ENCODE measurements at places on chromosomes 6 and 20. TPM values are rescaled to one million over a fixed set of nuclear protein-coding genes. Genes with fewer than 3 reads are reported as not detected.

DNA sequence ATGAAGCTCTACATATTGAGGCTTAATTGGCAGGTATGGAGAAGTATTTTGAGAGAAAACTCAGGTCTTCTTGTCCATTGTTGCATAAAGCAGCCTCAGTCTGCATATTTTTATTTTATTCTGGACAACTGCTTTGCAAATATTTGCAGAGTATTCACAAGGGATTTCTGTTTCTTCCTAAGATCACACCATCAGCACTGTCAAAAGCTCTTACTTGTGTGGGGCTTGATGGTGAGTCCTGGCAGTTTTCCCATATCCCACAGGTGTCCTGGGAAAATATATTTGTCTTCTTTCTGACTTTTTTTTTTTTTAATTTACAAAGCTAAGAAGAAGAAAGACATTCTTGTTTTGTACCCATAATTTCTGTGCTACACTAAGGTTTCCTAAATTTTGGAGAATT is 16.9 kb upstream of the MLIP start:
- H3K4me3 ChIP-seq: no peak overlapping the region
- H3K27ac ChIP-seq: no peak overlapping the region

DNA sequence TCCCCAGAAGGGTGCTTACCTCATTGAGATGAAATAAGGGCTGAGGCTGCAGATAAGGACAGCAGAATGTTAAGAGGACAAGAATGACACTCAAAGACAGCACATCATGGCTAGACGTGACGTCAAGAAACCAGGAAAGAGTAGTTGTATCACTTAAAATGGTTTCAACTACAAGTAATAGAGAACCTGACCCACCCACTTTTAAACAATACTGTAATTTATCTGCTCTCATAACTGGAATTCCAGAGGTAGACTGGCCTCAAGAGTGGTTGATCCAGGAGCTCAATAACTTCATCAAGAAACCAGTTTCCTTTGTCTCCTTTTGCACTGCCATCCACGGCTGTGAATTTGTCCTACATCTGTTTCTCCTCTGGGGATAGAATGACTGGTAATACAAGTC is 187.1 kb downstream of the EYA4 start:
- DNase-seq: no peak
- H3K4me1 ChIP-seq: no peaks in the 10 kb centered on the region

- H3K36me3 ChIP-seq: no peaks in the 10 kb centered on the region
- no peak overlapping the region for H3K4me3 ChIP-seq
- H3K27me3 ChIP-seq: no peaks in the 10 kb centered on the region
These were observed 72.0 kb downstream of the PREP start for GRCh38 chr6:105330913-105331312.

CRISP3 gene
- total RNA-seq: 0.12 TPM

- H3K27ac ChIP-seq: no peak overlapping the region
- H3K4me1 ChIP-seq: no peaks in the 10 kb centered on the region
- no peak overlapping the region for H3K4me3 ChIP-seq
- H3K36me3 ChIP-seq: no peaks in the 10 kb centered on the region
- no peaks in the 10 kb centered on the region for H3K27me3 ChIP-seq
- no peak for DNase-seq
These were observed 27.9 kb downstream of the PLEKHG1 start for GRCh38 chr6:150627585-150628025.

DNMT3B gene
- 22.0 TPM for total RNA-seq

- H3K4me1 ChIP-seq: no peaks in the 10 kb centered on the region
- H3K4me3 ChIP-seq: no peak overlapping the region
- H3K27me3 ChIP-seq: no peaks in the 10 kb centered on the region
These were observed 1029.5 kb upstream of the GJE1 start for GRCh38 chr6:141103246-141103645.

MAP1LC3A gene
- total RNA-seq: 104 TPM

DNA sequence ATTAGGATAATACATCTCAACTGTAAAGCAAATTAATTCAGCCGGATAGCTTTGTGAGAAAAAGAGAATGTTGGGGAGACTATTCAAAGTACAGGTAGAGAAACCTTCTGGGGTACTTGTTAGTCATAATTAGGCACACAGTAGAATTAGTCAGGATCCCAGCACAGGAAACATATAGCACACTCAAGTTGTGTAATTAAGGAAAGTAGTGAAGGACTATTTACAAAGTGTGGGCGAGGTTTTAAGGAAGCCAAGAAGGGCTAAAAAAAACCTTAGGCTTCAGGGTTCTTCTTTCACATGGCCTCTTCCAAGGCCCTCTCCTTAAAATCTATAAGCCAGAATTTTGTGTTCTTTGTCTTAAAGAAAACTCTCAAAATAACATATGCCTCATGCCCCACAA is 126.7 kb downstream of the RTN4IP1 start:
- DNase-seq: no peak
- no peaks in the 10 kb centered on the region for H3K4me1 ChIP-seq
- no peak overlapping the region for H3K4me3 ChIP-seq
- no peaks in the 10 kb centered on the region for H3K36me3 ChIP-seq

EDN1 gene
- total RNA-seq: 12.8 TPM

GRCh38 chr20:38128691-38129090 is 36.4 kb downstream of the TGM2 start:
- H3K4me3 ChIP-seq: no peak overlapping the region
- H3K27me3 ChIP-seq: no peaks in the 10 kb centered on the region
- DNase-seq: no peak
- no peaks in the 10 kb centered on the region for H3K36me3 ChIP-seq
- H3K4me1 ChIP-seq: peaks cover 13% of the 10 kb centered on the region
- no peak overlapping the region for H3K27ac ChIP-seq

TFEB gene
- total RNA-seq: 5.2 TPM

GRCh38 chr6:56346958-56347357 is 99.6 kb upstream of the COL21A1 start:
- no peaks in the 10 kb centered on the region for H3K27me3 ChIP-seq
- no peak overlapping the region for H3K4me3 ChIP-seq
- H3K27ac ChIP-seq: no peak overlapping the region
- H3K36me3 ChIP-seq: no peaks in the 10 kb centered on the region

SNAI1 gene
- total RNA-seq: 7.6 TPM

HCRTR2 gene
- 0.39 TPM for total RNA-seq

DNA sequence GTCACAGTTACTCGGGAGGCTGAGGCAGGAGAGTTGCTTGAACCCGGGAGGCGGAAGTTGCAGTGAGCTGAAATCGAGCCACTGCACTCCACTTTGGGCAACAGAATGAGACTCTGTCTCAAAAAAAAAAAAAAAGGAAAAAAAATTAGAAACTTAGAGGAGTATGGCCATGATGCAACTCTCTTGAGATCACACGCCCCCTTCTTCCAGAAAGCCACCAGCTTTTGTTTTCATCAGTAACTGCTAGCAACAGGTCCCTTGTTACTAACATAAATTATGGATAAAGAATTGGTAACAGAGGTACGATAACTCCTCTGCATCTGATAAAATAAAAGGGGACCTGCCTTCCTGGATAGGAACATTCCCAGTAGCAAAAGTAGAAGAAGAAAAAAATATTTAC is 308.2 kb downstream of the CD83 start:
- H3K36me3 ChIP-seq: no peaks in the 10 kb centered on the region
- no peaks in the 10 kb centered on the region for H3K27me3 ChIP-seq
- no peak overlapping the region for H3K4me3 ChIP-seq
- no peak for DNase-seq
- H3K27ac ChIP-seq: no peak overlapping the region

DNA sequence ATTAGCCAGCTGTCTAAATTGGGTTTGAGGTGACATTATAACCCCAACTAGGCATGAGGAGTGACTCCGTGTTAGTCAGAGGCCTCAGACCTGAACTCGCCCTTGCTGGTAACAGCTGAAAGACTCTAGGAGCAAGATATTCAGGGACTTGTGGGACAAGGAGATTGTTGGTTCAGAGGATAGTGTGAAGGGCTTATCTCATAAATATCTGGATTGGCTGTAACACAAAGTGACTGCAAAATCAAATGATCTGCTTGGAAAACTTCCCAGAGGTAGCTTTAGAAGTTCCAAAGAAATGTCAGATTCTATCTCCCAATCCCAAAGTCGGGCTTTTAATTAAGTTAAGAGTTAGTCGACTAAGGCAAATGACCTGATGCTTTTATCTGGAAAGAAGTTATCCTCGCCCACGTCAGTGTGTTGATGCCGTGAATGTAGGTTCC is 72.4 kb downstream of the TULP4 start:
- H3K4me1 ChIP-seq: no peaks in the 10 kb centered on the region
- no peak overlapping the region for H3K27ac ChIP-seq
- no peak overlapping the region for H3K4me3 ChIP-seq

ADGRF5 gene
- total RNA-seq: 8.8 TPM

UBE2C gene
- total RNA-seq: 21.4 TPM

DNA sequence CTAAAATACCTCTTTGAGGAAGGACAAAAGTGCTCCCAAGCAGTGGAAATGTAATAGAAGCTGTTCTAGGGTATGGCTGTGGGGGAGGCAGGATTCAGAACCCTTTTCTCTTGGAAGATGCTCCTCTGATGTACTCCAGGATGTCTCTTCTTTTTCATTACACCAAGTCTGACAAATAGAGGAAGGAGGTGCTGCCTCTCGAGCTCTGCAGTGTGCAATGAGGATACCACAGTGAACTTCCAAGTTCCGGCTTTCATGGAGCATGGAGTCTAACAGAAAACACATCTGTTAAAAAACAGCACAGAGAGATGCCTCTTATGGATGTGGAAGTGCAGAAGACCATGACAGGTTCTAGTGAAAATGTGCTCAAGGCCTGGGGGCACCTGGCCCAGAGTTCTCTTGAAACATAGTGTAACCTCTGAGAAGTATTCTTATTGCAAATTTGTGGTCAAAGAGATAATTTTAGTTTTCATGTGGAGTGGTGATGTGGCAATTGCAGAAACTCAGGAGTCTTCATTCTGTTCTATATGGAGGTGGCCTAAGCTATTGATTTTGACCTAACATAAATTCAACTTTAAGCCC is 362.0 kb upstream of the CITED2 start:
- no peaks in the 10 kb centered on the region for H3K4me1 ChIP-seq
- H3K36me3 ChIP-seq: no peaks in the 10 kb centered on the region
- no peak for DNase-seq
- H3K4me3 ChIP-seq: no peak overlapping the region

DNA sequence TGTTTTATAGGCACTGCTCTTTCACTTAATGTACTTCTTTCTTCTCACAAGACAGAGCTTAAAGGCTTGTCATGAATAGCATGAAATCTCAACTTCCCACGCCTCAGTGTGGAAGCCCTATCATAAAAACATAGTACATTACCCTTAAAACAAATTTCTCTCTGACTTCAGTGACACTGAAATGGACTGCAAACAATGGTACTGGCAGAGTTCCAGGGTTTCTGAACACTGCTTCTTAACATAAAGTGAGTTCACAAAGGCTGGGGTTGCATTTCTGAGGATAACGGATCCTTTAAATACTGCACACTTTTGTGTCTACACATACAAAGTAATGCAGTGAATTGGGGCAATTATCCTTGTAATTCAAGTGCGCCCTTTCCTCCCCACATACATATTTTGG is 32.3 kb upstream of the PLEKHG1 start:
- H3K27me3 ChIP-seq: no peaks in the 10 kb centered on the region
- H3K4me1 ChIP-seq: no peaks in the 10 kb centered on the region
- no peak for DNase-seq
- H3K4me3 ChIP-seq: no peak overlapping the region
- H3K27ac ChIP-seq: no peak overlapping the region
